ENCODE measurements at places on chromosomes 13 and 19.

GRCh38 chr13:51444922-51445321, 7.9 kb downstream of the INTS6 start:
- no peak for DNase-seq

DNA sequence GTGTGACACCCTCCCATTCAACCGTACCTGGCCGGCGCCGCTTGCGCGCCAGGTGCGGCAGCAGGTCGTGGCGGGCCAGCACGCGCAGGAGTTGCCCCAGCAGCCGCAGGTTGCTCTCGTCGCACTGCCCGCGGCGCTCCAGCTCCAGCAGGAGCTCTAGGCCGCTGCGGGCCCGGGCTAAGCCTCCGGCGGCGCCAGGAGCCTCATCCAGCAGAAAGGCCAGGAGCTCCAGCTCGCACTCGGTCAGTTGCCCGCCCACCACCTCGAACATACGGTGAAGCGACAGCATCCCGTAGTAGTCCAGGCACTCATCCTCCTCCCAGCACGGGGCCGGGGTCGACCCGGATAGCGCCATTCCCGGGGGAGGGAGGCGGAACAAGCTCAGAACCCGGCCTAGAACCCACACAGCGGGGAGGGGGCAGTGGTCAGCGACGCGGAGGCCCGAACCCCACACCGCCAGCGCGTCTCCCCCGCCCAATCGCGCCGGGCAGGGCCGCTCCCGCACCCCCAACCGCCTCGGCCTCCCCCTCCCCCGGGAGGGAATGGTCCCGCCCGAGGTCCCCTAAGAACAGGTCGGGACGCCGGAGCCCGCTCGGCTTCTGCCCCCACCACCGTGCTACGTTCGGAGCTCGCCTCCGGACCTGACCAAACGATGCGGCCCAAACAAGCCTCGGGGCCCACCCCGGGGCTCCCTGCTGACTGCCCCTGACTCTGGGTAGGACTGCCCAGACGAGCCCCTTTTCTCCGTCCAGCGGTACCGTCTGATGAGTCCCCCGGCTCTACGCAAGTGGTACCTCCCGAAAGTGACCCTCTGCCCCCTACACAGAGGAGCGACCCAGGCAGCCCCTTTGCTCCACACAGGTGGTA, 591 bp downstream of the DEDD2 start:
- no peak for DNase-seq

- DNase-seq = no peak
Observed at GRCh38 chr13:100644371-100644770, 30.2 kb downstream of the TMTC4 start.

- no peak for DNase-seq
Observed at GRCh38 chr19:36421749-36422481, 3.5 kb upstream of the ZFP82 start.

- peak; percentile 2 for DNase-seq
Observed at GRCh38 chr13:39263033-39263432, 224.8 kb downstream of the NHLRC3 start.

GRCh38 chr19:13314761-13315160, 164.6 kb downstream of the IER2 start:
- no peak for DNase-seq

GRCh38 chr19:17868669-17869068, 3.1 kb upstream of the SLC5A5 start:
- DNase-seq = no peak

DNA sequence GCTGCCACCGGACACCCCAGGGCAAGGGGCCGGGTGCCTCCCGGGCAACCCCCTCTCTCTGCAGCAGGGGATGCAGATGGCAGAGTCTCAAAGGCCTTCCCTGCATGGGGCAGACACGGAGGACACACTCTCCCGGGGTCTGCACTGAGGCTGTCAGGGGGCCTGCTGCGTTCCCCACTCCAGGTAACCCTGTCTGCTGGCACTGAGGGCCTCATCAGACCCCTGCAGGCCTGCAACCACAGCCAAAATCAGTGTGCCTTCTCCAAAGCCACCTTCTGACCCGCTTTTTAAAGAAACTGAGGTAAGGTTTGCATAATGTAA, 93.9 kb downstream of the GNG7 start:
- no peak for DNase-seq

GRCh38 chr13:113736258-113736731, 22.7 kb upstream of the TMEM255B start:
- DNase-seq = no peak

All from CD4-positive, alpha-beta T cell treated with Interleukin-6 at 100 ng/mL for 8 hours (primary cell).